ENCODE measurements at places on chromosomes 5 and 9. TPM values are rescaled to one million over a fixed set of nuclear protein-coding genes. Genes with fewer than 3 reads are reported as not detected.

- DNase-seq, result peak; percentile 27
These were observed 270.1 kb upstream of the PTGER4 start for GRCh38 chr5:40409601-40410000.

DNA sequence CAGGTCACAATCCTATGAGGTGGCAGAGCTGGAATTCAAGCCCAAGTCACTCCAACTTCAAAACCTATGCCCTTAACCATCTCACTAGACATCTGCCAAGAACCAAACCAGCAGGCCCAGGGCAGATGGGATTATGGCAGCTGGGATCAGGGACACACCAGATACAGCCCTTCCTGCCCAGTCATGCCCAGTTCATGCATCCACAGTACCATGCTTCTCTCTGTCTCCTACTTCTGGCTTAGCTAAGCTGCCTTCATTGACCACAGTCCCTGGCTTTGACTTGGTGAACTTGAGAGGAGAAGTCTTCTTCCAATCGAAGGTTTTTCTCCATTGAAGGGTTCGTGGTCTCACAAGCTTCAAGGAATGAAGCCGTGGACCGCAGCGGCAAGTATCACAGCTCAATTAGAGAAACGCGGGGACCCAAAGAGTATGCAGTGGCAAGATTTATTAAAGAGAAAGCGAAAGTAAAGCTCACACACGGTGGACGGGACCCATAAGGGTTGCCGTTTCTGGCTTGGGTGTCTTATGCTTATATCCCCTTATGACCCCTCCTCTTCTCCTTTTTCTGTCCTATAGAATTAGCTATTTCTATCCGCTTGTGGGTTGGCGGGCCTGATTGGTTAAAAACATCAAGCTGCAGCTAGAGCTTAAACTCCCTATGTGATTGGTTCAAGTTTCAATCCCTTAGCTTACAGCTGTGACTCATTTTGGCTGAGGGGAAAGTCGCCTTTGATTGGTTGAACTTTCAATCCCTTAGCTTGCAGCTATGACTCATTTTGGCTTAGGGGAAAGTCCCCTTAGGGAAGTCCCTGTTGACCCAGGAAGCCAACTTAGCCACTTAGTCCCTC lies 101.2 kb downstream of the TRIM36 start:
- no peak for DNase-seq

DNA sequence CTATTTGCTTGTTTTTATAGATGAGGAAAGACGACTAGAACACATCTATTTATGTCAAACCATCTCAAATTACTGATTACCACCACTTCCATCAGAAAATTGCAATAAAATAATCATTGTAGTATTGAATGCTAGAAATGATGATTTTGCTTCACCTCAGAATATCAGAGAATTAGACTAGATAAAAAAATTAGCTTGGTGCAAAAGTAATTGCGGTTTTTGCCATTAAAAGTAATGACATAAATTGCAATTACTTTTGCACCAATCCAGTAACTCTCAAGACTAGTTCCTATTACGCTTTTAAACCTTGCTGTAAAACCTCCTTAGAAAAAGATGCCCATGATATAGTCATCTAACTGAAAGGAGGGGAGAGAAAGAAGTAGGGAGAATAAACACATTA lies 556.7 kb upstream of the GRIN3A start:
- DNase-seq, result no peak

DNA sequence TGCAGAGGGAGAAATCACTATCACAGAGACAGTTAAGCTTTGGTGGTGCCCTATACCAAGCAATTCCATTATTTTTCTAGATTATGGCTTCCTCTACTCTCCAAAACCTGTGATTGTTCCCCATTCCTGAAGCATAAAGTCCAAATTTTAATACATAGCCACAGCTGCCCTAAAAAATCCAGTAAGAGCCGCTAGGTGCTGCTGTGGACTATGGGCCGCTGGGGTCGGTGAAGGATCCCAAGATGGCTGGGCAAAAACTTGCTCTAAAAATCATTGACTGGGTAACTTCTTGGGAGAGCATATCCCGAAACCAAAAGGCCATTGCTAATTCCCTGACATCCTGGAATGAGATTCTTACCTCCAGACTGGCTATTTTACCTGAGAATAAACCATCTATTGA lies 245.3 kb downstream of the NFIB start:
- DNase-seq, result no peak

DNA sequence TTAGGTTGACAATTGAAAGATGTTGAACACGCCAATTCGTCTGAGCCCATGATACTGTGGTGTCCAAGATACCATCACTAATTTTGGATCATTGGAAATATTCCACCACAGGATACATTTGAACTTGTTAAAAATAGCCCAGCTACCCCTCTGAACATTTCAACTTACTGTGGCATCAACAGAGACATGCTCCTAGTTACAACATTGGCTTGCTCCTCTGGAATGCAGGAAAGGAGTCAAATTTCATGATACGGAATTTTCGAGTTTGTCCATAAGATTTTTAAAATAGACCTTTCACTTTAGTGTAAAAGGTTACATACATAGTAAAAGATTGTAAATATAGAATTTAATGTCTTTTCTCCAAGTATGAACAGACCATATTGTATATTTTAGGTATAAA lies 12.8 kb downstream of the SEMA5A start:
- DNase-seq, result no peak

DNA sequence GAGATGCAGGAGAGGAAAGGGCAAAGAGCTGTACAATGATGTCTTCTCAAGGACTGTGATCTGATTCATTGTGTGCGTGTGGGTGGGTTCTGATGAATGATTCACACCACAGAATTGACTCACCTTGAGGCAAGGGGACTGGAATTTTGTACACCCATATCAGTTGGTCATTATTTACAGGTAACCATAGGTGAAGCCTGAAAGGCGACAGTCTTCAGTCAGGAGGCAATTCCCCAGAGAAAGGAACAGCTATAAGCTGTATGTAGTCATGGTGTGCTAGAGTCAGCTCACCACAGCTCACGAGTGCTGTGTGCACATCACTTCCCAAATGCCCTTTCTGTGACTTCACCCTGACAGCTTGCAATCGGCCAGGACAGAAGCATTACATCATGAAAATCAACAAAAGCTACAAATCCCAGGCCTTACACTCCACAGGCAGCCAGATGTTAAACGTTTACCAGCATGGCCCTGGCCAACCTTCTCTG lies 87.6 kb upstream of the RPS23 start:
- DNase-seq, result peak; percentile 76

GRCh38 chr5:153402550-153402949 lies 87.9 kb upstream of the GRIA1 start:
- no peak for DNase-seq

GRCh38 chr5:66171349-66172344 lies 27.5 kb downstream of the SREK1 start:
- DNase-seq, result peak; percentile 75

- DNase-seq, result no peak
These were observed 17.2 kb downstream of the FBXW11 start for GRCh38 chr5:171989276-171989675.

- DNase-seq, result no peak
These were observed 122.3 kb downstream of the SPATA31D1 start for GRCh38 chr9:82110881-82111280.

GRCh38 chr9:82275258-82275927 lies 286.8 kb downstream of the SPATA31D1 start:
- no peak for DNase-seq

DNA sequence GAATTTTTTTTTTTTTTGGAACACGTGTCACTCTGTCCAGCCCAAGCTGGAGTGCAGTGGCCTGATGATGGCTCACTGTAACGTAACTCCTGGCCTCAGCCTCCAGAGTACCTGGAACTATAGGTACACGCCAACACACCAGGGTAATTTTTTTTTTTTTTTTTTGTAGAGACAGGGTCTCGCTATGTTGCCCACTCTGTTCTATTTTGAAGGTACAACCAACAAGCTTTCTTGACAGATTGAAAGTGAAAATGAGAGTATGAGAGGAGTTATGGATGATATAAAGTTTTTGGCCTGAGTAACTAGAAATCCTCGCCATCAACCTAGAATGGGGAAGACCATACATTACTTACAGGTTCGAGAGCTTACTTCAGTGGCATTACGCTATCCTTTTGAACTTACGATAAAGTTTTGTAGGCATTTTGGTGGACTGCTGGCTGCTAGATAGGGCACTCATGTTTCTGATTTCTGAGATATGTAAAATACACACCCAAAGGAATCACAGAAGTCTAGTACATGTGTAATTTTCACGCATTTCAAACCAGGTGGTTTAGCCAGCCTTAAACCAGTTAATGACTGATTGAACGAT lies 806 bp upstream of the CDC42SE2 start:
- DNase-seq, result no peak

DNA sequence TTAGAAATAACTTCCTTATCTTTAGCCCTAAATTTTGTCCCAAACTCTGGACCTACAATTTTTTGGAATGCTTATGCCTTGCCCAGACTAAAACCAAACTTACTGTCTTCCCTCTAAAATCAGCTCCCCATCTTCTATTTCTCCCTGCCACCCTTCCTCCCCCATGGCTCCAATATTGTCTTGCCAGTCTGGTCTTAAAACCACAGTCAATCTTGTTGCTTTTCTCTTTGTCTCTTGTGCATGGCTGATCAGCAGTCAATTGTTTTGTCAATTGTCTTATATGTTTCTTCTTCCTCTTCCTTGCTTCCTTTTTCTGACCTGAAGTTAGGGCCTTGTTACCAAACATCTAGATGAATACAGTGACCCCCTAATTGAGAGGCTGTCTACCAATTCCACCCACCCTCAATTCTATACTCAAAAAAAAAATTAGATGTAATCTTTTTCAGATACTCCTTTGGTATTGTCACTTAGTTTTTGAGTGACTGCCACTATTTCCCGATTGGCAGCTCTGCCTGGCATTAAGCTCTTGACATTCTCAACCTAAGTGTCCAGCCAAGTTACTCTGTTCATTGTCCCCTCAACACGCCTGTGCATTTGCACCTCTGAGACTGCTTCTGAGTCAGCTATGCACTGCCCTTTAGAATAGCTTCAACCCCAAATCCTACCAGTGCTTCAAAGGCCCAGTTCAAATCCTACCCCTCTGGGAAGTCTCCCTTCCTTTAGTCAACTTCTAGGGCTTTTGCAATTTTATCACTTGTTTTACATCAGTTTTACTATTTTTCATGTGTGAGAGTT lies 2.5 kb downstream of the PDCD1LG2 start:
- DNase-seq, result no peak

DNA sequence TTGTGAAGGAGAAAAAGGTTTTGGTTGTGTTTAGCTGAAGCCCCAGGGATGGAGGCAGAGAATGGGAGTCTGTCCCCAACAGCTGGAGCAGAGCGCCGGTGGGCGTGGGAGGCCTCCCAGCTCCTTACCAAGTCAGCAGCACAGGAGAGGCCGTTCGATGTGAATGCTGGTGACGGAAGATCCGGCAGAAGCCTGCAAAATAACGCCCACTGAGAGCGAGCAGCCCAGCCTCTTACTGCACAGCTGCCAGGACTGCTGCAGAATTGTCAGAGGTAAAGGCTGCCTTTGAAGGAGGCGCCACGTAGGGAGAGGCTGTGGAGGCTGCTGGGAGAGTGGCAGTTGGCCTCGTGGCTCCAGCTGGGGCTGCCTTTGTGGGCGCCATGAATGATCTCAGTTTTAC lies 26.2 kb downstream of the ANGPTL2 start:
- peak; percentile 53 for DNase-seq

GRCh38 chr5:173853370-173854131 lies 34.6 kb upstream of the CPEB4 start:
- DNase-seq, result no peak

GRCh38 chr5:74889523-74890105 lies 23.4 kb upstream of the FAM169A start:
- no peak for DNase-seq

DNA sequence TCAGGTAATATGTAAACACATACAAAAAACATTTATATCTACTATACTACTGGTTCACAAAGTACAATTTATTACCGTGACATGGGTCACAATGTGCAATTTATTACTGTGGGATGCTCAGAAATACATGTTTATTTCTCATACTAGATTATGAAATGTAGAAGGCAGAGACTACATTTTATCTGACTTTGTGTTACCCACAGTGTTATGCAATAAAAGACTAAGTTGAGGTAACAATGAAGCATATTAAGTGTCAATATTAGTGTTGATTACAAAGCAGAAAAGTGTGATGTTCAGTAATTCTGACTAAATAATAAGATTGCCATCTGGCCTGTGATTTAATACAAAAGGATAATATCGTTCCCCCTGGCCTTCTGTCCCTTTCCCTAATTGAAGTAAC lies 42.4 kb downstream of the CPLANE1 start:
- DNase-seq, result no peak

GRCh38 chr9:16954040-16954439 lies 83.6 kb upstream of the BNC2 start:
- DNase-seq, result no peak

DNA sequence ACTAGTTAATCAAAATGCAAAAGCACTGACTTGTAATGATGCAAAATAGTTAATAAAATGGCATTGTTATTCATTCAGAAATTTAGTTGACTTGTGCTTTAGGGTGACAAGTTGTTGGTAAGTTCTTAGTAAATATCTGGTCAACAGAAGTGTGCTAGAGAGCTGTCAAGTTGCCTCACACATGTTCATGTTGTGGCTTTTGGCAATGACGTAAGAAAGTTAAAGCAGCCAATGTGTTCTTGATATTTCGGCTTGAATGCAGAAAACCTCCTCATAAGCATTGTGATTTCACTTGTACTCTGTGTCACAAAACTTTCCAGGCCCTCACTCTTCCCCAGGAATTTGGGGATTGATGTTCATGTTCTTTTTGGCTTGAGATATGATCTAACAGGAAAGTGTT lies 626.7 kb downstream of the PRR16 start:
- no peak for DNase-seq

DNA sequence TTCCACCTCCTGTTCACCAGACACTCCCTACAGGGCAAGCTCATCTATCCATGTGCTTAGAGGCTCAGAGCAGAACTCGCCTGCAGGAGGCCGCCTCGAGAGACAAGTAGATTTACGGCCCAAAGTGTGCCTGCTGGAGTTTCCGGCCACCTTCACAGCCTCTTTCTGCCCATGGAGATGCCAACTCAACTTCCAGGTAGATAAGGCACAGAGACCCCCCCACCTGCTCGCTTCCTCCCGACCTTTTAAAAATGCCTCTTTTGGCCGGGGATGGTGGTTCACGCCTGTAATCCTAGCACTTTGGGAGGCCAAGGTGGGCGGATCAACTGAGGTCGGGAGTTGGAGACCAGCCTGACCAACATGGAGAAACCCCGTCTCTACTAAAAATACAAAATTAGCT lies 46.6 kb downstream of the EXD3 start:
- DNase-seq, result no peak

GRCh38 chr9:29564564-29564963 lies 1991.3 kb upstream of the C9orf72 start:
- no peak for DNase-seq

DNA sequence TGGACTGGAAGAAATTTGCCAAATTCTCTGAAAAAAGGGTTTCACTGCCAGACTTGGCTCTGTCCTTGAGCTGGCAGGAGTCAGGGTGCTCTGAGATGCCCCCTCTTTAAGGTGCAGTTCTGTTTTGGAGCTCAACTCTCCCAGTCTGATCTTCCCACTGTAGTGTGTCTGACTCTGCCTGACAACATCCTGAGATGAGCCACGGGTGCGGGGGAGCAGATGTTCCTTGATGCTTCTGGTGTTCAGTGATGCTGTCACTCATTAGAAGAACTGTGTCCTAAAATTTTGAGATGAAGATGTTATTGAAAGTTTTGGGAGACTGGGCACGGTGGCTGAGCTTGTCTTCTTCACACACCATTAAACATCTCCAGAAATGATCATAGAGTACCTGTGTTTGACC lies 78.2 kb downstream of the BASP1 start:
- DNase-seq, result no peak

ZCCHC9 gene
- total RNA-seq, result 18.6 TPM

EIF4E1B gene
- total RNA-seq, result not detected

RAD50 gene
- 10.4 TPM for total RNA-seq

TMEM174 gene
- total RNA-seq, result not detected

KCNV2 gene
- total RNA-seq, result not detected

TPM2 gene
- total RNA-seq, result 899 TPM

CTXN3 gene
- total RNA-seq, result not detected

TAF1L gene
- not detected for total RNA-seq

BARHL1 gene
- total RNA-seq, result not detected
